ENCODE measurements at places on chromosomes 6 and 20.

GRCh38 chr20:14919501-14920081, 582.2 kb upstream of the FLRT3 start:
- DNase-seq = no peak

- no peak for DNase-seq
These were observed 44.1 kb upstream of the NT5E start for GRCh38 chr6:85405853-85406198.

DNA sequence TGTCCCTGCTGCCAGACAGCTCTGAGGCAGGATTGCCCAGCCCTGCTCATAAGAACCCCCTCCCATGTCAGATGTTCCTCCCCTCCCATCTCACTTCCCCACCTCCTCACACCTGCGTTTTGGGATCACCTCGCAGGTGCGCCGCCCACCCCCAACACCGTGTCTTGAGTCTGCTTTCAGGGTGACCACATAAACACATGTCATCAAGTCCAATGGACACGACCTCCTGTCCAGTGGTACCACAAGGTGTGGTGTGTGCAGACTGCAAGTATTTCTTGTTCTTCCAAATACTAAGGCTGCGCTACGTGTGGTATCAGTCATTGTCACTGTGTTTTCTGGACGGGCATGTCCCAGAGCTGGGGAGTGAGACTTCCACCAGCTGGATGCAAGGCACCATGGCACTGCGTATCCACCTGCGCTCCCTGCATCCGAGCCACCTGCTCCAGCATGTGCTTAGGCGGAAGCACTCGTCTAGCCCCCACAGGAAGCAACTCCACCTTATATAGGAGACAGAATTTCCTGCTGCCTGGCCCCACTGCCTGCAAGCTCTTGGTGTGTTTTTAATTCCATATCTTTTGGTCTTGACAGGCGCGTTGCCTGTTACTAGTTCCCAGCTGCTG, 119.7 kb upstream of the NXT1 start:
- no peak for DNase-seq

- no peak for DNase-seq
These were observed 133.9 kb upstream of the NEDD9 start for GRCh38 chr6:11366183-11366933.

- no peak for DNase-seq
These were observed 318.7 kb downstream of the DHX35 start for GRCh38 chr20:39280875-39281274.

GRCh38 chr20:3032624-3033023, 10.8 kb upstream of the GNRH2 start:
- DNase-seq = no peak

GRCh38 chr6:8170754-8171153, 68.4 kb upstream of the EEF1E1 start:
- DNase-seq = no peak

GRCh38 chr20:16526433-16527380, 46.5 kb downstream of the KIF16B start:
- DNase-seq = no peak

GRCh38 chr20:8255945-8256632, 124.0 kb downstream of the PLCB1 start:
- DNase-seq = no peak

Measured in bone marrow (tissue), 2 donors.